ENCODE measurements at places on chromosomes 12 and 14.

DNA sequence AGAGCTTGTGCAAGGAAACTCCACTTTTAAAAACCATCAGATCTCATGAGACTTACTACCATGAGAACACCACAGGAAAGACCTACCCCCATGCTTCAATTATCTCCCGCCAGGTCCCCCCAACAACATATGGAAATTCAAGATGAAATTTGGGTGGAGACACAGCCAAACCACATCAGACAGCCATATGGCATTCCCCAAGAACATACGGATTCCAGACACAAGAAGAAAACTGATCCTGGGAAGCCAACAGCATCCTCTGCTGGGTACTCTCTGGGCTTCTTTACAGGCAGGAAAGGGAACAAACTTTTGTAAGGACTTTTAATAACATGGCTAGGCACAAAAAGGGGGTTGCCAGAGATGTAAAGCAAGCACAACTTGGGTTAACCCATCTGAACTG is 127.2 kb downstream of the TMEM132C start:
- DNase-seq, result no peak

- DNase-seq, result no peak
Observed at GRCh38 chr14:28807518-28807917, 40.9 kb downstream of the FOXG1 start.

DNA sequence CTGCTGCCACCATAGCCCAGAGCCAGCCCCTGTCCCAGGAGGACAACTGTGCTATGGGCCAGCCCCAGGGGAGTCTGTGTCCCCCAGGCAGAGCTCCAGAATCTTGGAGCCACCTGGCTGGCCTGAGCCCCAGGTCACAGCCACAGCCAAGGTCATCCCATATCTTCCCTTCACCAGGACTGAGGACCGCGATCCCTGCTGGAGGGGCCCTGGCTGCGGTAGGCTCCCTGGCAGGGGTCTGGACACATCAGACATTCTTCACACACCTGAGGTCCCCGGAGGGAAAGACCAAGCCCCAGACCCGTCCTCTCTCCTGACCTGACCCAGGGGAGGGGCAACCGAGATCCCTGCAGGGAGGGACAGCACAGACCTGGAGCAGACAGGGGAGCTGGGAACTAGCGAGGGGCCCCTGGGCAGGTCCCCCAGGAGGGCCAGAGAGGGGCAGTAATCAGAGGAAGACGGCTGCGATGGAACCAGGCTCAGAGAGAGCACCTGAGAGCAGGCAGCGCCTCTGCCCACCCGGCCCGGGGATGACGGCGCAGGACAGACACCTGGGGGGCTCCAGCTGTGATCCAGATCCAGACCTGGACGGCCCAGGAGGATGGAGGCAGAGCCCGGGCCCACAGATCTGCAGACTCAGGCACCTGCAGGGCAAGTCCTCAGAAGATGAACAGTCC is 103.2 kb upstream of the EIF5 start:
- no peak for DNase-seq

DNA sequence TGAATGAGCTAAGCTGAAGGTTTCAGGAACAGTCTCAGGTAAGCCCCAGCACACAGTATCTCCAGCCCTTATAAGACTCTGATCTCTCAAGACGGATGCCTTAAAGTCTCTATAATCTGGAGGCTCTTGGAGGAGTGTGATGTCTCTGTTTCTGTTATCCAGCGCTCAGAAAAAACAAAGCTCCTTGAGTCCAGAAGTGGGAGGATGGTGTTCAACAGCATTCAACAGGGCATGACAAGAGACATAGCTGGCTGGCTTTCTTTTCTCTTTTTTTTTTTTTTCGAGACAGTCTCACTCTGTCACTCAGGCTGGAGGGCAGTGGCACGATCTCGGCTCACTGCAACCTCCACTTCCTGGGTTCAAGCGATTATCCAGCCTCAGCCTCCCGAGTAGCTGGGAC is 31.6 kb upstream of the TESC start:
- DNase-seq, result no peak
